ENCODE measurements at places on chromosomes 1 and 21.

DNA sequence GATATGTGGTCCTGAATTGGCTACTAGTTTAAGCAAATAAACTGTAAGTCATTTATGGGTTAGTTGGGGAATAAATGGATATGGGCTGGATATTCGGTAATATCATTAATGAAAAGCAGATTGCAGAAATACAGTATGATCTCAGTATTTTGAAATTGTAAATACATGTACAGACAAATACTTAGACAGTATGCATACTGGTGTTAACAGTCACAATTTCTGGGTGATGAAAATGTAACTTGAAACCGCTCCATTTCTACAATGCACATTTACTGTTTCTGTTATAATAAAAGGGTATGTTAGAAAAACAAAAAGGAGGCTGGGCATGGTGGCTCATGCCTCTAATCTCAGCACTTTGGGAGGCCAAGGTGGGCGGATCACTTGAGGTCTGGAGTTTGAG is 28.0 kb downstream of the BLZF1 start:
- DNase-seq: no peak

DNA sequence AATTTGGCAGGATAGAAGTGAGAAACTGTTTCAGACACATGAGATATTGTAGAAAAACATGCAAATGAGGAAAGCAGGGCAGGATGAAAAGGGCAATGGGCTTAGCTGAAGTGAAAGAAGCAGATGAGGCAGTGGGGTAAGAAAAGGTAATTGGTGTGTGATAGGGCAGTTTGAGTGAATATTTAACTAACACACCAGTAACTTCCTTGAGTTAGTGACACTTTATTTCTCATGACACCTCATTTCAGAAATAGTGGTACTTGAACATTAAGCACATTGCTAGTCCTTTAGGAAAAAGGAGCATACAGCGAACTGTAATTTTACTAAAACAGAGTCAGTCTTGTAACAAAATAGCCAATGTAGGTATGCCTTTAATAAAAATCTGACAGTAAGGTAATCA is 415.0 kb downstream of the DPYD start:
- no peak for DNase-seq

GRCh38 chr1:200384818-200385390 is 24.9 kb downstream of the ZNF281 start:
- no peak for DNase-seq

- no peak for DNase-seq
These were observed 17.0 kb downstream of the PAPPA2 start for GRCh38 chr1:176479971-176480370.

- no peak for DNase-seq
These were observed 397.5 kb upstream of the PLXNA2 start for GRCh38 chr1:208641579-208642280.

DNA sequence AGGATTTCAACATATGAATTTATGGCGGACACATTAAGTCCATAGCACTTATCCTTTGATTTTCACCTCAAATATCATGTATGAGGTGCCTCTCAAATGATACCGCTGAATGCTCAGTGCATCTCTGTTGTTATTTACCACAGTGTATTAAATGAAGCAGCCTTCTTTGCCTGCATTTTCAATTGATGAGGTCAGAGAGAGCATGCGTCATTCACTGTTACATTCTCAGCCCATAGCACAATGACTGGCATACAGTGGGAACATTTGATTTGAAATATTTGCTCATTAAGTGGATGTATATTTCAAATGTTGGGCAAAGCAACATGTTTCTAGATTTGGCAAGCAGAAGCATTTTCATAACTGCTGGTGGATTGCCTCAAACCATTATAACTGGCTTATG is 45.7 kb downstream of the LRRC7 start:
- no peak for DNase-seq

GRCh38 chr1:181397845-181398244 is 85.5 kb upstream of the CACNA1E start:
- DNase-seq: no peak

DNA sequence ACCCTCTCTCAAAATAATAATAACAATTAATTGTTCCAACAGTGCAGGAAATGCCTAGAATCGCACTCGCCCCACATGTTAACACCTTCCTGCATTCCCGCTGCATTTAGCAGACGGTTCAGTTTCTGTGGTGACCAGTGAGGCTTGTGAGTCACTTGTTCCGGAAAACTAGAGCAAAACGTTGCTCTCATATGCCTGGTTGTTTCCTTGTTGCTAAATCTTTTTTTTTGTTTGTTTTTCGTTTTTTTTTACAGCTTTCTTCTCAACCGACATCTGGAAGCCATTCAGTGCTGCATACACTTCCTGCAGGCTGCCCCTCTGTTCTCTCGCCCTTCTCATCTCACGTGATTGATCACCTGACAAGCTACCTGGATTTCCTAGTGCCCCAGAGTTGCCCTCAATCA is 56.9 kb upstream of the TMPRSS2 start:
- DNase-seq: no peak

DNA sequence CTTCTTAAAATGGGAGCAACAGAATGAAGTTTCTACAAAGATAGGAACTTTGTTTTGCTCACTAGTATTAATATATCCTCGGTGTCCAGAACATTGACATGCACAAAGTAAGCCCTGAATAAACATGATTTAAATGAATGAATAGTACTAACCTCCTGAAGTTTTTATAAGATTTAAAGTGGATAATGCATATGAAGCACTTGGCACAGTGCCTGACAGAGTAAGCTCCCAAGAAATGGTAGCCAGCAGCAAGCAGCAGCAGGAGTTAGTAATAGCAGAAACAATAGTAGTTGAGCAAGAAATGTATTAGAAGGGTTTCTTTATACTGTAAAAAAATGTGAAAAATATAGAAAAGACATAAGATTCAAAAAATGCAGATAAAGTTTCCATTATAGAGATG is 258.1 kb upstream of the C1orf87 start:
- no peak for DNase-seq

DNA sequence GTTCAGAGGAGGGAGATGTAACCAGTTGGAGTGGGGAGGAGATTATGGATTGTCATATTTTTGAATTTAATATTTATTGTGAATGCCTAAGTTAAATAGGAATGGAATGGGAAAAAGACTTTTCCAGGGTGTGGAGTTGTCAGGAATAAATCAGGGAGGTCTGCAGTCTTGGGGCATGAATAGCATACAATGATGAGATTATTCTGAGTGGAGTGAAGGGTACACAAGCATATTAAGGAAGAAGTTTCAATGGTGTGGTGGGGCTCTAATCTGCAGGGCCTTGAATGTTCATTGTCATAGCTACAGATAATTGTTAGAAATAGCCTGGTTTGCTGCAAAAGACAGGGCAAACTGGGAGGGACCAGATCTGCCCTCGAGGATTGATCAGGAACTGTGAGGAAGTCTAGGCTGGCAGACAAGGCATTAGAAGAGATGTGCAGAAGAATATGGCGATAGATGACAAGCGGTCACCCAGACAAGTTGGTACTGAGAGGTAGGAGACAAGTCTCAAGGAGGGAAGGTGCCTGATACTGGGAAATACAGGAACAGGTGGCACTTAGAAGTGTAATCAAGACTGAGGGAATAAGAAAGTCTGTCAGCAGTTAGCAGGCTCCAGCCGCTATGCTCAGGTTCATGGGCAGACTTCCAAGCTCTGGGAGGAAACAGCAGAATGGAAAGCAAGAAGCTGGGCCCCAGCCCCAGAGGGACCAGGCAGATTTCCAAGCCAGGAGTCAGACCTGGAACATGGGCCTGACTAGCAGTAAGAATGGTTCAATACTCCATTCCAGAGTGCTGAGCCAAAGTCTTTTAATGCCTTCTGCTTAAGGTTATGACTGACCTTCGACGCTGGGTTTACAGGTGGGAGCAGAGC is 20.9 kb upstream of the RGL1 start:
- DNase-seq: no peak

DNA sequence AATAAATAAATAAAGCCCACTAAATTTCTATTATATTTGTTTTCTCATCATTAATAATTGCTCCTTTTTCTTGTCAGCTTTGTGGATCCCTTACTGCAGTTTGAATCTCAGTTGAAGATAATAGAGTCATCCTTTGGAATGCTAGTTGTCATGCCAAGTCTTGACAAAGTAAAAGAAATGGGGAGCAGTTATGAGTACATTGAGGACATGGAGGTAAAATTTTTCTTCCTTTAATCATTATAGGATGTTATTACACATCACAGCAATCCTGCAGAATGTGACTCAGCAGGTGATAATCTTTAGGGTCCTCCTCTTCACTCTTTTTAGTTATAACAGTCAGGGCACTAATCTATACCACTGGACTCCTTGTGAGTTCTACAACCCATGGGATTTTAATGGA is 24.1 kb downstream of the MROH9 start:
- DNase-seq: no peak

DNA sequence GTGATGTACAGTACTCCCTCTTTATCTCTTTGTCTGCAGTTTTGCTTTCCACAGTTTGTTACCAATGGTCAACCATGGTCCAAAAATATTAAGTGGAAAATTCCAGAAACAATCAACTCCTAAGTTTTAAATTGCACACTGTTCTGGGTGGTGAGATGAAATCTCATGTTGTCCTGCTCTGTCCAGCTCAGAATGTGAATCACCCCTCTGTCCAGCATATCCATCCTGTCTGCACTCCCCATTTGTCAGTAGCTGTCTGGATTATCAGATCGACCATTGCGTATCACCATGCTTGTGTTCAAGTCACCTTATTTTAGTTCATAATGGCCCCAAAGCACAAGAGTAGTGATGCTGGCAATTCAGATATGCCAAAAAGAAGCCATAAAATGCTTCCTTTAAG is 118.2 kb upstream of the PDE4B start:
- no peak for DNase-seq

GRCh38 chr1:183185941-183186490 is at the start of gene LAMC2:
Gene LAMC2, plus strand, starts transcription at chr1:183186264. Its CDS starts 89 bp downstream, at chr1:183186353.
- DNase-seq: no peak

DNA sequence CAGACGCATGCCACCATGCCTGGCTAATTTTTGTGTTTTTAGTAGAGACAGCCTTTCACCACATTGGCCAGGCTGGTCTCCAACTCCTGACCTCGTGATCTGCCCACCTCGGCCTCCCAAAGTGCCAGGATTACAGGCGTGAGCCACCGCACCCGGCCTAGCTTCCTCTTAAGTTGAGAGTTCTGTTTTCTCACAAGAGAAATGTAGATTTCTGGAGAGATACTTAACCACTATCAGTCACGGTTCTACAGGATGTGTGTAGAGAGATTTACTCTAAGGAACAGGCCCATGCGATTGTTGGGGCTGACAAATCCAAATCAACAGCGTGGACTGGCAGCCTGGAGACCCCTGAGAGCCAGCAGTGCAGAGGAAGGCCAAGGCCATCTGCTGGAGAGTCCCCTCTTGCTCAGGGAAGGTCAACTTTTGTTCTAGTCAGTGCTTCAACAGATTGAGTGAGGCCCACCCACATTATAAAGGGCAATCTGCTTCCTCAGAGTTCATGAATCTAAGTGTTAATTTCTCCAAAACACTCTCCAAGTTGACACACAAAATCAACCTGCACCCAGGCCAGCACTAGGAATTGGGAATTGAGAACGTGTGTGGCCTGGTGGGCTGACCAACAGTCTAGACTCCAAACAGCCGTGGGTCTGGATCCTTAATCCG is 38.7 kb downstream of the CHAF1B start:
- DNase-seq: no peak

GRCh38 chr1:107095647-107096046 is 39.2 kb downstream of the PRMT6 start:
- DNase-seq: no peak

GRCh38 chr1:212242288-212242984 is 42.8 kb upstream of the PPP2R5A start:
- DNase-seq: no peak

DNA sequence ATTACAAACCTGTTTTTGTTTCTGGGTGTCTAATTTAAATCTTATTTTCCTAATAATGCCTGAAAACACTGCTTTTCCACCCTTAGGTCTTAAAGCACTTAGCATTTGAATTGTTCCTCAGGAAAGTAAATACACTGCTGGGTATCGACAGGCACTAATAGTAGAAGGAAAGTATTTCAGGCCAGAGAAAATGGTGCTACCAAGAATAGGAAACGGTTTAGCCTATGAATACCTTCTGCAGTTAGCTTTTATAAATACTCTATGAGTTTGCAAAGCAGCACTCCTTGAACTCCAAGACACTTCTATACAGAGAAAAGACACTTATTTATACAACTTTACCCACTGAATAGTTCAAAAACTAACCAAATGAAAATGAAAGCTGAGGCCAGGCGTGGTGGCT is 6.8 kb downstream of the FUBP1 start:
- DNase-seq: no peak

GRCh38 chr1:27807385-27807784 is 23.2 kb upstream of the PPP1R8 start:
- DNase-seq: no peak

DNA sequence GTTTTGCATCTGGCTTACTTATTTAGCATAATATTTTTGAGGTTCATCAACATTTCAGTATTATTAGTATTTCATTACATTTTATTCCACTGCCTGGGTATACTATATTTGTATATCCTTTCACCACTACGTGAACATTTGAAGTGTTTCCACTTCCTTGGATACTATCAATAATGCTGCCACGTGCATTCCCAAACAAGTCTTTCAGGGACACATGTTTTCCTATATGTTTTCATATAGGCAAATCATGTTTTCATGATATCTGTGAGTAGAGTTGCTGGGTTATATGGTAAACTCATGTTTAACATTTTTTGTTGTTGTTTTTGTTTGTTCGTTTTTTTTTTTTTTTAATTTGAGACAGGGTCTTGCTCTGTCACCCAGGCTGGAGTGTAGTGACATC is 380.1 kb downstream of the OMA1 start:
- DNase-seq: no peak

- no peak for DNase-seq
These were observed 132.0 kb upstream of the ZC3H11B start for GRCh38 chr1:219744652-219745469.

DNA sequence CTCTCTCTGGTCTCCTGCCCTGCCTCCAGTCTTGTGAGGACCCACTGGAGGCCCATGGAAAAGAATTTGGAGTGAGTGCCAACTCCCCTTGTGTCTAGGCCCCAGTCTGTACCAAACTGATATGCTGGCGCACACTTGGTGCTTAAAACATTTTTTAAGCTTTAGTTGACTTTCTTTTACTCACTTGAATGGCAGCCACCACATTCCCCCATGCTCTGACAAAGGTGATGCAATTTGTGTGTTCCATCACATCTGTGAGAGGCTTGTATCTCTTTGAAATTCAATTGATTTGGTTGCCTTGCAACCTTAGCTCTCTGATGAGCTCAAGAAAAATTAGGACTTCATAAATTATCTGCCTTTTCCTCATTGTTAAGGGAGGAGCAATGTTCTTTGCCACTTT is 30.5 kb upstream of the WDTC1 start:
- DNase-seq: no peak

GRCh38 chr1:58652651-58653184 is 47.1 kb downstream of the MYSM1 start:
- peak; percentile 72 for DNase-seq

- no peak for DNase-seq
These were observed 19.9 kb downstream of the BEND5 start for GRCh38 chr1:48756683-48757316.
